Fibroblast of skin of scalp (primary cell): ENCODE measurements at places on chromosomes 4 and X.

- no peak for DNase-seq
These were observed 305.6 kb upstream of the DIPK2B start for GRCh38 chrX:45506149-45506730.

- DNase-seq: no peak
These were observed 39.9 kb upstream of the CYP4V2 start for GRCh38 chr4:186151499-186151898.

DNA sequence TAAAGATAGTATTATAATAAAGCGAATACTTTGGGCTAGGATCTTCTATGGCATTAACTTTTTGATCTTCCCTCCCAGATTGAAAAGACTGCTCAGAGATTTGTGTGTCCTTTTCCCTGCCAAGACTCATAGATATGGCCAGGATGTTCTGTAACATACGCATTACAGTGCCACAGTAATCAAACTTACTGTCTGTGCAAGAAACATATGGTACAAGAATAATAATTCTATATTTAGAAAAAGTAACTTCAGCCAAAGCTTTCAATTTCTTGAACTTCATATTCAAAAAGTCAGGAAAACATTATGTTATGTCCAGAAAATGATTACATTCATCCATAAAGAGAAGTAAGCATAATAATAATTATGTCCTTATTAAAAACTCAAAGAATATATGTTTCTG lies 100.9 kb upstream of the GUCY1A1 start:
- DNase-seq: no peak

DNA sequence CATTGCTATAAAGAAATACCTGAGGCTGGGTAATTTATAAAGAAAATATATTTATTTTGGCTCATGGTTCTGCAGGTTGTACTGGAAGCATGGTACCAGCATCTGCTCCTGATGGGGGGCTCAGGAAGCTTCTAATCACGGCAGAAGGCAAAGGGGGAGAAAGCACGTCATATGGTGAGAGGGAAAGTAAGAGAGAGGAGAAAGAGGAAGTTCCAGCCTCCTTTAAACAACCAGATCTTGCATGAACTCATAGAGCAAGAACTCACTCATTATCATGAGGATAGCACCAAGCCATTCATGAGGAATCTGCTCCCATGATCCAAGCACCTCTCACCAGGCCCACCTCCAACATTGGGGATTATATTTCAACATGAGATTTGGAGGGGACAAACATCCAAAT lies 125.0 kb upstream of the GRPR start:
- DNase-seq: no peak

GRCh38 chr4:112523764-112524505 lies 8.0 kb upstream of the NEUROG2 start:
- DNase-seq: peak; percentile 36

- DNase-seq: no peak
These were observed 4.2 kb downstream of the TLR8 start for GRCh38 chrX:12910423-12911121.

DNA sequence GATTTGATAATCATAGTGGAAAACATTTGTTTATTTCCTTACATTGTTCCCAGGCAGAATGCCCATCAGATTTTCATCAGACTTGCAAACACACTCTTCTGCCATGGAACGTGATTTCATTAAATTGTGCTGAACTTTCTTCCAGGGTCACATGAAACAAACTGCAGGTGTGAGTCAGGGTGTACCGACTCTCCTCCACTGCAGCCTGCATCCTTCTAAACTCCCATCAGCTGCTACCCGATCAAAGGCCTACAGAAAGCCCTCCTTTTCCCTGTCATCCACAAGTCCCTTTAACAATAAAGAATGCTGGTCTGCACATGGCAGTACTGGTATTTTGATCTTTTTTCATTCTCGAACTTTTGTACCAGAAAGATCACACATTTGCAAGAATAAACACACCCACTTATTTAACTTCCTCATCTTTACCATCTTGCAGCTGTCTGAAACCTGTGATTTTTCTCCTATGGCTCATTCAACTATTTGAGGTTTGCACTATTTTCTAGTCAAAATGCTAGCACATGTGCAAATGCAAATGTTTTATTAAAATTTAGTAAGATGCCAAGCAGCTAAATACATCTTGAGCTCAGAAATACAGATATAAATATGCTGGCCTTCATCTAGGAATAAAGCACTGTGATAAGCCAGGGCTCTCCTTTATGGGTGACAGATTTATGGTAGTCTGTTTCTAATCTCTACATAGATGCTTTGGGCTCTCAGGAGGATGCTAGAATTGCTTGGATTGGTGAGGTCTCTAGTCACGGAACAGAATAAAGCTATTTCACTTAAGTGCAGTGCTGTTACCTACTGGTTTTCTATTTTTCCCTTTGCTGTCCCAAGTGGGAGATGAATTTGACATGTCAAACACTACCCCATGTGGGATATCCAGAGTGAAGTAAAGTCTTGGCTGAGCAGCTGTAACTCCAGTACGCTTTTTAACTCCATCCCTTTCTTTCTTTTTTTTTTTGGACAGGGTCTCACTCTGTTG lies 25.8 kb upstream of the ARHGAP24 start:
- DNase-seq: no peak

DNA sequence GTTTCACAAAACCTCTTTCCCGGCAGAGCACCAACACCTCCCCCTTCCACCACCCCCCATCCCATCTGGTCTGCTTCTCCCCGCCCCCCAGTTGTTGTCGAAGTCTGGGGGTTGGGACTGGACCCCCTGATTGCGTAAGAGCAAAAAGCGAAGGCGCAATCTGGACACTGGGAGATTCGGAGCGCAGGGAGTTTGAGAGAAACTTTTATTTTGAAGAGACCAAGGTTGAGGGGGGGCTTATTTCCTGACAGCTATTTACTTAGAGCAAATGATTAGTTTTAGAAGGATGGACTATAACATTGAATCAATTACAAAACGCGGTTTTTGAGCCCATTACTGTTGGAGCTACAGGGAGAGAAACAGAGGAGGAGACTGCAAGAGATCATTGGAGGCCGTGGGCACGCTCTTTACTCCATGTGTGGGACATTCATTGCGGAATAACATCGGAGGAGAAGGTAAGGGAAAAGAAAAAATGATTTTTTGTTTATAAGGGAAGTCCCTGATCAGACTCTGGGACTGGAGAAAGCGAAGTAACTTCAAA lies at the start of gene PDGFRA:
Gene PDGFRA, plus strand, starts transcription at position 333 of the 541 bp plus-strand sequence. CDS start 29,476 bp downstream, outside the sequence.
- DNase-seq: peak; percentile 95

DNA sequence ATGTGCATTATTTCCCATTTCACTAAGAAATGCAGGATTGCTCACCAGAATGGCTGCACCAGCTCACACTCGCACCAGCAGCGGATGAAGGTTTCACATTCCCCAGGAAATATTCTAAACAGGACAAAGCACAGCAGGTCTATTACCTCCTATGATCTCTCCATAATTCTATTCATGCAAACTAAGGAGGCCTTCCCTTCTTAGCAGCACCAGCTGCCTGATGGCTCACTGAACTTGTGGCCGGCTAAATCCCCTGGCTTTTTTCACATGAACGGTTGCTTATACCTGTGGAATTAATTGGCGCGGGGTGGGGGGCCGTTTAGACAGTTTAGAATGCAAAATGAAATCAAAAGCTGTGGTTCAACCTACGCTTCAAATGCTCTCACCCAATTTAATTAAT lies 73.5 kb upstream of the SRD5A3 start:
- DNase-seq: no peak

- DNase-seq: no peak
These were observed 68.9 kb downstream of the ACOX3 start for GRCh38 chr4:8371596-8371995.

- DNase-seq: no peak
These were observed 947.7 kb upstream of the SLIT2 start for GRCh38 chr4:19304028-19304427.

- DNase-seq: no peak
These were observed 84.0 kb downstream of the CCSER1 start for GRCh38 chr4:90211174-90211573.

DNA sequence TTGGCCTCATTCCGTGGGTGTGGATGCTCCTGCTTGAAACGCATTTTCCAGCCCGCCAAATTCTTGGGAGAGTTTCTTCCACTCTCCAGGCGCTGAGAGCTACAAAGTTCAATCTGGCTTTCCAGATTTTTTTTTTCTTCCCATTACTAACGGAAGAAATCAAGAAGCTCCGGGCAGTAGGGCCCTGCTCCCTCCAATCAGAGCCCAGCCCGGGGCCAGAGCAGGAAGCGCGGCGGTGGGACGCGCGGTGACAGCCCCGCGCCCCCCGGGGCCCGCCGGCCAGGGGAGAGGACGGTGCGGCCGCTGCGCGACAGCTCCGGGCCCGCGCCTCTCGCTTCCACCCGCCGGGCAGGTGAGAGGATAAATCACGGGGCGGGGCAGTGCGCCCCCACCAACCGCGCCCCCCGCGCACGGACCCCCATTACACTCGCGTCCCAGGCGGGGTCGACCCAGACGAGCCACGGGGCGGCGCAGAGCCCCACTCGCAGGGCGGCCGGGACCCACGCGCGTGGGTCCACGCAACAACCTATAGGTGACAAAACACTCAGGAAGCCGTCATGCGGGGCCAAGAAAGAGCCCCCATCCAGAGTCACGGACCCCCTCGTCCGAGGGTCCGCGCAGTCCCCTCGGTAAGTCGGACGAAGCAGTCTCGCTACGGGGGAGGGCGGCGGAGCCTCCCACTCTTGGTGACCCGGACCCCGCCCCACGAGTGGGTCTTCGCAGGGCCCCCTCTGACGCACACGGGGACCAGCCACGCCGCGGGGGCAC lies 868 bp downstream of the AFAP1 start:
- DNase-seq: no peak

DNA sequence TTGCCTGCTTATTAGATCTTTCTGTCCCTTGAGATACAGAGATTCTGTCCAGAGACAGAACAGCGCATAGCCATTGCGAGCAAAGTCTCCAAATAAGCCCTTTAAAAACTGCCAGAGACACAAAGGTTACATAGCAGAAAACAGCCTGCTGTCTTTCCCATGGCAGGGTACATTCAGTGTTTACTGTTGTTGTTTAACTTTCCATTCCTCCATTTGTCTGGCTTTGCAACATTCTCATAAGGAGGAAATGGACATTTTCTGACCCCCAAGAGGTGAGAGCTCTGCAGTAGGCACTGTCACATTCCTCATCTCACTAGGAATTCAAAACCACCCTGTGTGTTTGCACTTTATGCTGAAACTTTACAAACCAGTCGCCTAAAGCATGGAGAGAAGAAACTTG lies 48.3 kb downstream of the PDE5A start:
- DNase-seq: no peak

GRCh38 chr4:34766935-34767334 lies 1477.4 kb downstream of the ARAP2 start:
- no peak for DNase-seq

GRCh38 chrX:120514236-120514635 lies 45.1 kb upstream of the LAMP2 start:
- peak; percentile 23 for DNase-seq

DNA sequence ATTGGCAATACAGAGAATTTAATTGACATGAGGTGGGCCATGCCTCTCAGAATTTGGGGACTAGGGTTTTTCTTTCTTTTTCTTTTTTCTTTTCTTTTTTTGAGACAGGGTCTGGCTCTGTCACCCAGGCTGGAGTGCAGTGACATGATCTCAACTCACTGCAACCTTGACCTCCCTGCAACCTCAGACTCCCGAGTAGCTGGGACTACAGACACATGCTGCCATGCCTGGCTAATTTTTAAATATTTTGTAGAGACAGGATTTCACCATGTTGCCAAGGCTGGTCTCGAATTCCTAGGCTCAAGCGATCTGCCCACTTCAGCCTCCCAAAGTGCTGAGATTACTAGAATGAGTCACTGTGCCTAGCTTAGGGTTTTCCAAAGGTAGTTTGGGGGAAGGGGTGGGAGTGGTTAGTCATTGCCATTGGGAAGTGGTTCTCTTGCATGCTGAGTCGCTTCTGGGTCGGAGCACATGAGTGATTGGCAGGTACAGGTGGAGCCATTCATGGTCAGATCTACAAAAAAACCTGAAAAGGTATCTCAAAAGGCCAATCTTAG lies 54.5 kb downstream of the MID2 start:
- DNase-seq: no peak

DNA sequence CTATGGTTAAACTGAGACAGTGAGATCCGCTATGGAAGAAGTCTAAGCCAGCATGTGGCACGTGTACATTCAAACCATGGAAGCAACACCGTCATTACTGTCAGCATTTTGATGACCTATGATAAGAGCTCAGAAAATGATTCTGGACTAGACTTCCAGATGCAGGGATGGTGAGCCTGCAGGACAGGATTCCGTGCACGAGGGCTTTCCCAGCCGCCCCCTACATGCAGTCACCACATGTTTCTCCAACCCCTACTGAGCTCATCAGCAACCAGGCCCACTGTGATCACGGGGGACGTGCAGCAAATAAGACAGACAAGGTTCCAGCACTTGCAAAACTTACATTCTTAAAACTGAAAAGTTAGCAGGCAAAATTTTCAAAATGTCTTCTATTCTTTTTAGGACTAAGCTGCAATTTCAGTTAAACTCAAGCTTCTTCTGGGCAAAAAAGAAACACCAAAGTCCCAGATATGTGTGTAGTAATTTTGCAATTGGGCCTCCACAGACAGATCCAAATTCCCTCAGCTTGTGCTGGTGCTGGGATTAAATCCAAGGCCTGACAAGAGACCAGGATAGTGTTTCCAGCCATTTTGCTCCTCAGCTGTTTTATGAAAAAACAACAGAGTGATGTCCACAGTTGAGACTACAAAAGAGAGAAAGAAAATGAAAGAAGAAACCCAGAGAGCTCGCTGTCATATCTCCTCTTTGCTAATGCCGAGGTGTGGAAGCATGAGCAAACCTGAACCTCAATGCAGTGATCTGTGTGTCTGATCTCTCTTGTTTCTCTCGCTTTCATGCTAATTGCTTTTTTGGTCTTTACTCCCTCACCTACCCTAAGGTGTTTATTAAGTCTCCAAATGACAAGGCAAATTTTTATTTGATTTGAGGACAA lies 118.2 kb downstream of the AFAP1 start:
- no peak for DNase-seq

GRCh38 chr4:113109106-113109718 lies 59.8 kb downstream of the ANK2 start:
- no peak for DNase-seq

DNA sequence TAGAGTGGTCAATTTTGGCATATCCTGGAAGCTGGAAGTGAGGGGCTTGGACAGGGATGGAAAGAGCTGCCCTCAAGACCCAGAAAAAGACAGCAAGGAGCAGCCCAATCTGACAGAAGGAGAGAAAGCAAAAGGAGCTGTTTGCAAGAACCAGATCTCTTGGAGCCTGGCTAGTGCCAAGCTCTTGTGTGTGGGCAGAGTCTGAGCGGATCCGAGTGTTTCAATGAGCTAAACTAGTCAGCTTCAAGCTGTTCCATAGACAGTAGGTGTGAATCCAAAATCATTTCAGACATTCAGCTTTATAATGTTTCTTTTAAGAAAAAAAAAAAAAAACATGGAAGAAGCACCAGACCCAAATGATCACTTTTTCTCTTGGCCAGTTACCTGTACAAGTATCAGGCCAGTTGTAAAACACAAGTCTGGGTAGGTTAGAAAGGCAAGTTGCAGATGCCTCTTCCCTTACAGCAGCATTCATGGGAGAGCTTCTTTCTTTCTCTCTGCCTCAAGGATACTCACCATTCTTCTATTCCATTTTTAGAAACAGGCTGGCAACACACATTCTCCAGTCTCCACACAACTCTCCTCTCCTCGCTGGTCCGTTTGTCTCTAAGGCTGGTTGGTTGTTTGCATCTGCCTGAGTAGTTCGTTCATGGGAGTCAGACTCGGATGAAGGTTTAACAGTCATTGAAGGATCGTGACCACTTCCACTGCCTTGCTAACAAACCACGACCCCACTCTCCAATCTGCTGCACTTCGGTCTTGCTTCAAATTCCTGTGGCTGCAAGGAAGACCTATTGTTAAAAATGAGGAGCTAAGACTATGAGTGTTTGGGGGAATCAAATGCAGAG lies 105.2 kb upstream of the GATB start:
- DNase-seq: no peak

GRCh38 chr4:56681158-56681852 lies at the start of gene HOPX:
TSS of gene HOPX (minus strand) at chr4:56681296. CDS start at chr4:56657816, 23,480 bp downstream.
- DNase-seq: no peak
